Sigmoid colon (tissue), 7 donors: ENCODE measurements at places on chromosomes 7 and 10.
A peak's percentile ranks its signal among the peaks of the same experiment; 100 is the strongest.

DNA sequence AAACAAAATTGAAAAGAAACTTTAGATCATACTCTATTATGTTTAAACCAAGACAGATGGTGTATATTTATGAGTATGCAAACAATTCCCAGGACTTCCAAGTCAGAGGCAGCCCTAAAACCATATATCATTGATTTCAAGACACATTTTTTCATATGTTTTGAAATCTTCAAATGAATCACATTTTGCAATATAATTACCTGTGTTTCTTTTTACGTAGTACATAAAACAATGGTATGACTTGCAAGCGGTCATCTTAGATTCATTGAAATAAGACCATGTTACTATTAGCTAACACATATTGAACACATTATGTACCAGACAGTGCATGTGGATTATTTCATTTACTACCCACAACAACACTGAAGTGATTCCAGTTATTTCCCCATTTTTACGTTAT lies 14.9 kb downstream of the SMURF1 start:
- DNase-seq = no peak

GRCh38 chr10:102418622-102419268 lies at the start of gene PSD:
Gene PSD, minus strand, starts transcription at chr10:102418785. Its CDS starts 1,747 bp downstream, at chr10:102417038.
- no peak for DNase-seq

DNA sequence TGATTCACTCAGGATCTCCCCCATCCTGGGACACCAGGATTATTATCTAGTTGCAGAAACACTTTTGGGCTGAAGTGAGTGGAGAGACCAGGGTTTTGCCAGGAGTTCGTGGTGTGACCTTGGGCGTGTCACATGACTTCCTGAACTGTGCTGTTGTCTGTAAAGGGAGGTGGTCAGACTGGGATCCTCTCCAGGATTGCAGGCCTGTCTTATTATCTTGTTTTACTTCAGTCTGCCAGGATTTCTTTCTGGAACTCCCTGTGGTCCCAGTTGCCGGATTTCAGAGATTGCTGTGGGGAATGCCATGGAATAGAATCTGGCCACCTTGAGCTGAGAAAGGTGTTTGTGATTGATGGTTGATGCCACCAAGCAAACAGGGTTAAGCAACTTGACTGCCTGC lies 35.8 kb downstream of the CRCP start:
- peak; percentile 80 for DNase-seq

DNA sequence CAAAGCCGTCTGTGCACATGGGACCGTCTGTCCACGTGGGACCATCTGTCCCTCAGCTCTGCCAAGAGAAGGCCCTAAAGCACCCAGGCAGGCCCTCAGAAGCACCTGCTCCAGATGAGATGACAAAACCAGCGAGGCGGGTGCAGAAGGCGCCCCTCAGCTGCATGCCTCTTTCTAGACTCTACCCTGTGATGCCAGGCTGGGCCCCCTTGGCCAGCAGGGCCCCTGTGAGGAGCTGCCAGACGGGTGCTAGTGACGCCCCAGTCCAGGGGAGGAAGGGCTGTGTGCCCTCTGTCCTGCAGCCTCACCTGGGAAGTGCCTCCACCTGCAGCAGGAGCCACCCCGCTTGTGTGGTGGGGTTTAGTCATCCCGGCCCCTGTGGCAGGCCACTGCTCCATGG lies 309.2 kb upstream of the SHH start:
- no peak for DNase-seq
